ENCODE measurements at places on chromosomes 13 and 19.

DNA sequence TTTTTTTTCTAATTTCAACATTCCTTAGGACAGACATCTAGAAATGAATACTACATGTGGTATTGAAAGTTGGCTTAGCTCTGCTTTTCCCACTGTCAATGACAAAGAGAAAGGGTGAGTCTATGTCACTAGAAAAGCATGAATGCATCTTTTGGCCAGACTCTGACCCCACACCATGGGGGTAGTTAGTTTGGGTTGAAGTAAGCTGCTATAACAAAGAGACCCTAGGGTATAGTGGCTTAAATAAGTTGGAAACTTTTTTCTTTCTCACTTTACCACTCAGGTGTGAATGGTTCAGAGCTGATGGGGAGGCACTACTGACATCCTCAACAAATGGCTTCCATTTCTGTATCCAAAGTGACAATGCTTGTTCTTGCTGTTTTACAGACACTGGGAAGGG, 161.5 kb downstream of the DLEU7 start:
- DNase-seq = no peak

DNA sequence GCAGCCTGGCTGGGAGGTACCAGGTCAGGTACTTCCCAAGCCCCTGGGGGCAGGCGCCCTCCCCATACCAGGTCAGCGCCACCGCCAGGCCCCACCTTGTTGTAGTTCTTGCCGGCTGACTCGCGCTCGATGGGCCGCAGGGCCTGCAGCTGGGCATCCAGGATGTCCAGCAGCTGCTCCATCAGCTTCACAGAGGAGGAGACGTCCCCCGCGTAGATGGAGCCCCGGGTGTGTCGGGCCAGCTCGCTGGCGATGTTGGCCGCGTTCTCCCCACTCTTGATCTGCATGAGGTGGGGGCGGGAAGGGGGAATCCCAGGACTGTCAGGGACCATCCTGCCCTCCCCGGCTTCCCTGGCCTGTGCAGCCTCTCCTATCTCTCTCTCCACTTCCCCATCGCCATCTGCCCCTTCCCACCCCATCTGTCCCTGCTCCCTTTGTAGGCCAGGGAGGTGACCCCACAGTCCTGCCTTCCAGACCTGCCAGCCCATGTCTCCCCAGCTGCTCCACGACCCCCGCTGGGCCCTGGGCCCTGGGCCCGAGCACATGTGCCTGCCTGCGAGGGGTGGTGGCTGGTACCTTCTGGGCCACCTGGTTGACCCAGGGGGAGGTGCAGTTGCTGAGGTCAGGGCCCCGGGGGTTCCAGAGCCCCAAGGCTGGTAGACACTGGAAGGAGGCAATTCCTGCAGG, 23.8 kb upstream of the ASF1B start:
- DNase-seq = no peak

GRCh38 chr13:23399347-23399746, 34.2 kb downstream of the SACS start:
- DNase-seq = peak; percentile 31

DNA sequence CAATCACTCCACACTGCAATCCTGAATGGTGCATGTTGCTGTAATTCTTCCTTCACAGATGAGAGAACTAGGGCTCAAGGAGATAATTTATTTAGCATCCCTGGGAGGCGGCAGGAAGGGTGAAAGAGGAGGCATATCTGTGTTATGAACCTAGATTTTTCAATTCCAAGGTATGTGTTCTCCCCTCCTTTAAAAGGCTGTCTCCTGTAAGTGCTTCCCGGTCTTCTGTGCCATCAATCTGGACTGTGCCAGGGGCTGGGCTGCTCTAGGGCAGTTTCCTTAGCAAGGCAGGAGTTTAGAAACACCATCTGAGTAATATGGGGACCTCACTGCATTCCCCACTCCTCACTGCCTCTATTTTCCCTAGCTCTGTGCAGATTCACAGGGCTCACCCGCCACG, 185.0 kb downstream of the RFC3 start:
- no peak for DNase-seq

DNA sequence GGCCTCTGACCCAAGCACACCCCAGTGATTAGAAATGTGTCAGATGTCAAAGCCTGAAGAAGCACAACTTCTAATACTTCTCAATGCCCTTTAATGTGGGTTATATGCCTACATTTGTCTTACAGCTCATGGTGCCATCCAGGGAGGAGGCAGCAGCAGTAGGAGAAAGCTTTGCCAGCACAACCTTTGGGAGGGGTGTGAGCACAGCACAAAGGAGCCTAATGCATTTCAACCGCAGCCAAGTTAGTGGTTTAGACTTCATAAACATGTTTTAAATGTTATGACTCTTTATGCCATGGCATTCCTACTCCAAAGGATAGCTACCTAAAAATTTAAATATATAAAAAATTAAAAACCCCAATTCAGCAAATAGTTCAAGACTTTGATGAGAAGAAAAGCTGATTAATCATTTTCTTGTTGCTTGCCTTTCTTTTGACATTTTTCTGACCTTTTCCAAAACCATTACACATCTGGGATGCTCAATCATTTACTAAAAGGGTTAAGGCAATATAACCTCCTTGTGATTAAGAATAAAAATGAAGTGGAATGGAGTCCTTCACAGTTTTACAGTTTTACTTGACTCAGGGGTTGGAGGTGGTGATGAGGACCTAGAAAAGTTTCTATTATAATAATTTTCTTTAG, 142.7 kb downstream of the DLEU7 start:
- no peak for DNase-seq

DNA sequence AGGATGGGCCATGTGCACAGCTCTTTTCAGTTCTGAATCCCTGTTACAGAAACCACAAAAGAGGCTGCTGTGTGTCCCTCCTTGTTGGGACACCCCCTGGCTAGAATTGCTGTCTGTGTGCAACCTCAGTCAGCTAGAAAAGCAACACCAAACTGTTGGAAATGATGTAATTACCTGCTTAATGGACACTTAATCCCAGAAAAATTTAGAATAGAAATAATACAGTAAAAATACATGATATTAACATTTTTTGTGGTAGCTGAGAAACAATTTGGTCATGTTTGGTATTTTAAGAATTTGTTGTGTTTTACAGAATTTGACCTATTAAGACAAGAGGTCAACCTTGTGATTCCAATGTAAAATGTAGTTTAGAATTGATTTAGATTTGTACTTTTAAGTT, 46.8 kb downstream of the FAM124A start:
- no peak for DNase-seq

GRCh38 chr13:53098455-53098854, 69.8 kb downstream of the OLFM4 start:
- DNase-seq = no peak

- no peak for DNase-seq
These were observed 1322.0 kb downstream of the EFNB2 start for GRCh38 chr13:105213512-105213911.

DNA sequence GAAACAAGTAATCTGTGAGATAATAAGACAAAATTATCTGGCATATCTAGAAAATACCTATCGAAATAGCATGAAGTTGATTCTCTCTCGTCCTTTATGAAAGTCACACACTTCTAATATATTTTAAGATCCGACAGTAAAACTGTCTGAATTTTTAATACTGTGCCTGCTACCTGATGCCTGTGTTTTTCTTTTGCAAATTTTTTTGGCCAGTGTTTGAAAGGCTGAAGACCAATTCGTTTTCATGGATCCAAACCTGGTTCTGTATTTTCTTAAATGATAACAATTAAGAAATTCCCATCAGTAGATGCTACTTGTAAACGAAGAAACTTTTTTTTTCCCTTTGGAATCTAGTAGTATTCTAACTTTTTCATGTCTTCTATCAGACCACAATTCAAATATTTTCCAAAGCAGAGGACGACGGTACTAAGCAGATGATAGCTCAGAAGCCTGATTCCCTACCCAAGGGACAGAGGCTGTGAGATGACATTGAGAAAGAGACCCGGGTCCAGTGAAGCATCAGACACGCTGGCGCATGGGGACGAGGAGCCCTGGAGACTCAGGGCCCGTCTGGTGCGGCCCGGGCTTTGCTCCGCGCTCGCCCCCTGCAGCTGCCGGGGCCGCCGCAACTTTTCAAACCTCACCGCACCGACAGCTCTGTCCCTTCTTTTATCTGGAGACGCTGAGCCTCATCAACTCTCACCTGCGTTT, 49.5 kb upstream of the PABPC3 start:
- no peak for DNase-seq

DNA sequence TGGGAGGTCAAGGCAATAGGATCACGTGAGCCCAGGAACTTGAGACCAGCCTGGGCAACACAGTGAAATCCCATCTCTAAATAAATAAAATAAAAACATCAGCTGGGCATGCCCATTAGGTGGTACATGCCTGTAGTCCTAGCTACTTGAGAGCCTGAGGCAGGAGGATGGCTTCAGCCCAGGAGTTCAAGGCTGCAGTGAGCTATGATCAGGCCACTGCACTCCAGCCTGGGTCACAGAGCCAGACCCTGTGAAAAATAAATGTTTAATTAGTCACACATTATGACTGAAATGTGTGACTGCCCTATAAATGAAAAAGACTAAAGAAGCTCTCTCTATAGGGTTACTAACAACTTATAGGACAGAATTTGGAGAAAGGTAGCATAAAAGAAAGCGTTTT, 37.7 kb downstream of the USP12 start:
- no peak for DNase-seq
